ENCODE measurements at places on chromosomes 1 and 21.
A peak's percentile ranks its signal among the peaks of the same experiment; 100 is the strongest.

DNA sequence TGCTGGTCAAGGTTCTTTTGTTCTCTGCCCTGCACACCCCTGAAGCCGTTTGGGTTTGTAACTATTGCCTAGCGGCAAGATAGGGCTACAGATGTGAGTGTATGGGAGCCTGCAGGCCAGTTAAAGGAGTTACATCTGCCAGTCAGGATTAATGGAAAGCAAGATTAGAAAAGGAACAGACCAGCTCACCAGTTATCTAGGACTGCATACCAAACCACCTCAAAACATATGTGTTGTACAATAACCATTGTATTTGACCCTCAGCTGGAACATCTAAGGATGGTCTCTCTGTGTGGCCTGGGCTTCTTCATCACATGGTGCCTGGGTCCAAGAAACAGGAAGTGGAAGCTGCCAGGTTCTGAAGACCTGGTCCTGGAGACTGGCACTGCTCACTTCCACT is 52.5 kb upstream of the FBXO28 start:
- DNase-seq = no peak

- DNase-seq = no peak
Measured at GRCh38 chr1:972726-973458, 6.6 kb downstream of the PLEKHN1 start.

DNA sequence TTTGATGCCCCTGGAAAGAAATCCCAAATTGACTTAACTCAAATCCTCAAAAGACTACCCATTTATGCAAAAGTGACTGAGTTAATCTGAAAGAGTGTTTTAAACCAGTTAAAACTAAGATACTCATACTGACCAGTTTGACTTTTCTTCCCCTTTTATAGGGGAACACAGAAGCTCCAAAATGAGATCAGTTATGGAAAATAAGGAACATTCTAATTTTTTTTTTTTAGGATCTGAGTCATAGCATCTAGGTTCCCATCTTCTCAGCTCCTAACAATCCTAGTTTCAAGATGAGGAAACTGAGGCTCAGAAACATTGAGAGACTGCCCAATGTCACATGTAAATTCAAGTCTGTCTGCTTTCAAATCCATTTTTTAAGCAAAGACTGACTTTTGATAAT is 231.1 kb upstream of the RUNX1 start:
- DNase-seq = no peak

GRCh38 chr1:169133801-169134502 is 27.5 kb downstream of the ATP1B1 start:
- DNase-seq = no peak

DNA sequence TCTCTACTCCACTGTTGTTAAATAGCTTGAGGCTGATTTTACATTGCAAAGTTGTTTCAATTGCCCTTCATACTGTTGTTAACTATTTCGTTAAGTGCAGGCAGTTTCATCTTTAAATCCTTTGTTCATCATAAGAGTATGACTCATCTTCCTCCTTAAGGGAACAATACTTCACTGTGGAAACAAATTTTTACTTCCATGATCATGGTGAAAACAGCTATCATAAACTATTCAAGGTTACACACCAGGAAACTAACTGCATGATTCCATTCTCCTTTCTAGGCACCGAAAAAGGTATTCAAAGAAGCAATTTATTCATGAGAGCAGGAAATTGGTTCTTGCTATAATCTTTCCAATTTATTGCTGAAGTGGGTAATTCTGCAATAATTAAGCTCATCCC is 593.2 kb downstream of the LRRIQ3 start:
- DNase-seq = no peak

DNA sequence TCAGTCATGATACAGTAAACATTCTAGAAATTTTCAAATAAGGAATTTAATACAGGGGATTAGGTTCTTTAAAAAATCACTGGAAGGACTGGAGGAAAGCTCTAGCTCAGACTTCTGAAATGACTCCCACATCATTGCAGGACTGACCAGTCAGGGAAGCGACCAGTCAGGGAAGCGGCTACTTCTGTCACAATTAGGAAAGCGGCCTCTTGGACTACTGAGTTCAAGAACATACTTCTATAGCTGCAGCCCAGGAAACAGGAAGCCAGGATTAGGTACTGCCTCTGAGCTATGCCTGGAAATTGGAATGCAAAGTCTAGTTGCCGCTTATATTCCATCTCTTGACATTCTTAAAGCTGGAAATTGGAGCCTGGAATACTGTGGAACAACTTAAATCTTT is 45.5 kb downstream of the USP25 start:
- DNase-seq = no peak

DNA sequence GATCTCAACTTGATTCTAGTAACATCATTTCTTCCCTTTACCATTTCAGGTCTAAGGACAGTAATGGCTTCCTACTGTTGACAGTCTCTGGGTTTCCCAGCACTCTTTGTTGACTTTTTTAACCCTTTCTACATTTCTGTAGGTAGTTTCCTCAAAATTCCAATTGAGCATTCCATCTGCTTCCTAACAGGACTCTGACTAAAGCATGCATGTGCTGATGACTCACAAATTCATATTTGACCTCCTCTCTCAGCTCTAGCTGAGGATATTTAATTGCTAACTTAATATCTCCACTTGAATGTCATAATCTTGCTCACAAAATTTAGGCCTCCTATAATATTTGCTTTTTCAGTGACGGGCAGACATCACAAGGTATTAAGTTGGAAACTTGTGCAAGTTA is 93.3 kb upstream of the ZNHIT6 start:
- no peak for DNase-seq

GRCh38 chr1:210378736-210379135 is 50.0 kb downstream of the HHAT start:
- DNase-seq = no peak

DNA sequence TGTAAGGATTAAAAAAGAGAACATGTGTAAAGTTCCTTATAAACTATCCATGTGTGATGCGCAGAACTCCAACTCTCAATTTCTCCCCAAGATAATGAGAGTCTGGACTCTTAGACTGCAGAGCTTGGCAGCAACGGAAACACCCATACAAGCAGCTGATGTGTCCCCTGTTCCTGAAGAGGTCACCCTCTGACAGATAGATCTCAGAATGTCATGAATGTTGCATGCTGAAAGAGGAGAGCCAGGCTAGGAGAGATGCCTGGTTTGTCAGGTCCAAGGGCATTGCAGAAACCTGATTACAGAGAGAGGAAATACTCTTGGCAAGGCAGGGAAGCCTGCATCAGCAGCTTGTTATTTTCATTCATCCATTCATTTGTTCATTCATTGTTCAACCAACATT is 24.2 kb downstream of the MTARC1 start:
- no peak for DNase-seq

DNA sequence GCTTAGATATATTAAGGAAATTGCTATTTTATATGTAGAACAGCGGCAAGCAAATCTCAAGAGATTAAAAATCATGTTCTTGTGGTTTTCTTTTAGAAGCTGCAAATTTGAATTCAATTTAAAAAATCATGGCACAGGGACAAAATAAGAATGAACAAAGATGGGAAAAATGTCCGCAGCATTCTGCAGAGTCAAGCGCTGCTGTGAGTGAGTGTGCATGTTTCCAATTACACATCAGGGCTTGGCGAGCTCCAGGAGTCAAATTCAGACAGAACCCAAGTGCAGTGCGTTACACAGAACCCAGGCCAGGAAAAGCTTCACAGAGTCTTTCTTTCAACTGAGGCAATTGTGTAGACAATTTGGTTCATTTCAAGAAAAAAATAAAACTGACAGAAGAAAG is 33.3 kb upstream of the ERG start:
- no peak for DNase-seq

- DNase-seq = no peak
Measured at GRCh38 chr1:99589186-99589636, 56.7 kb upstream of the PALMD start.

GRCh38 chr1:175857756-175858155 is 114.4 kb upstream of the TNR start:
- no peak for DNase-seq

- no peak for DNase-seq
Measured at GRCh38 chr21:32155226-32155625, 123.6 kb downstream of the MIS18A start.

DNA sequence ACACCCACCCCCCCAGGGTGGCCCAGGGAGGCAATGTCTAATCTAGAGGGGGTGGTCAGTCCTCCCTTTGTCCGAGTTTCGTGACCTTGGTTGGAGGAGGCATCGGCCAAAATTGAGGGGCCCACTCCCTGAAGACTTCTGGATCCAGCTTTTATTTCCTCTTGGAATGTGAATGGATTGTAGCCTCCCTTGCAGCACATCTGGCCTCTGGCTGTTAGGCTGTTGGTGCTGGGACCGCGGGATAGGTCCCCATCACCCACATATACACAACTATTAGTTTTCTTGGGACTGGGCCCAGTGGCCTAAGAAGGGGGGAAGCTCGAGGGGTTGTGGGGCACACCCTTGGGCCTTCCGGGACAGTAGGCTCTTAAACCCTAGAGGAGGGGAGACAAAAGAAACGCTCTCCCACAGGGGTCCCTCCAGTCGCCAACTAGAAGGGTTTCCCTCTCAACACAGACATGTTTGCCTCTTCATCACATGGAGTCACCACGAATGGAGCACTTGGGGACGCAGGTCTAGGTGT is 2.5 kb downstream of the LHX4 start:
- DNase-seq = no peak

- peak; percentile 12 for DNase-seq
Measured at GRCh38 chr21:36321325-36322082, 1.5 kb downstream of the MORC3 start.

GRCh38 chr1:39370602-39371001 is 120.8 kb upstream of the BMP8A start:
- DNase-seq = no peak

- no peak for DNase-seq
Measured at GRCh38 chr1:157312082-157312812, 174.1 kb upstream of the ETV3 start.

GRCh38 chr1:34086561-34086960 is 78.5 kb downstream of the CSMD2 start:
- DNase-seq = no peak
